ENCODE measurements at places on chromosomes 2 and 18. TPM values are rescaled to one million over a fixed set of nuclear protein-coding genes. Genes with fewer than 3 reads are reported as not detected.

LIPT1 gene
- 5.8 TPM for polyA plus RNA-seq

LYPD6 gene
- 5.3 TPM for polyA plus RNA-seq

SCG2 gene
- 23.0 TPM for polyA plus RNA-seq

TACR1 gene
- 0.19 TPM for polyA plus RNA-seq

EIF2AK3 gene
- polyA plus RNA-seq, result 19.5 TPM

- no peak overlapping the region for H3K27ac ChIP-seq
- no peaks in the 10 kb centered on the region for H3K27me3 ChIP-seq
- H3K4me3 ChIP-seq, result no peak overlapping the region
- no peaks in the 10 kb centered on the region for H3K4me1 ChIP-seq
- no peak for DNase-seq
- no peaks in the 10 kb centered on the region for H3K36me3 ChIP-seq
Observed at GRCh38 chr2:35292199-35292598, 1063.4 kb upstream of the CRIM1 start.

GRCh38 chr2:58572731-58573130 is 331.6 kb upstream of the FANCL start:
- no peak overlapping the region for H3K27ac ChIP-seq
- no peaks in the 10 kb centered on the region for H3K36me3 ChIP-seq
- no peak for DNase-seq
- no peaks in the 10 kb centered on the region for H3K4me1 ChIP-seq
- no peaks in the 10 kb centered on the region for H3K27me3 ChIP-seq

DNA sequence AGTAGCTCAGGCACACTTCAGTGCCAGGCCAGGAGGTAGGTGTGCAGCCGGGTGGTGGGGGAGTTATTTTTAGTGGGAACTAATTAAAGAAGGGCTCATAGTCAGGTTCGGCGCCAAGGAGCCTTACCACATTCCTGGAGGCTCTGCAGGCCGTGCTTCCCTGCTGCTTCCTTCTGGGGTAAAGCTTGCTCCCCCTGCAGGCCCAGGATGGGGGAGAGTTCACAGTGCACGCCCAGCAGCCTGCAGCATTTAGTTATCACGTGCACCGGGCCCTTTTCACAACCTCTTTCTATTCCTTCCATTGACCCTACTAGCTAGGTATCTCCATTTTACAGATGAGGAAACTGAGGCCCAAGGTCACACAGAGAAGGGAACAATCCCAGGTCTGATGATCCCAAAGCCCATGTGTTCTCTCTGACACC is 2.5 kb downstream of the KCNF1 start:
- no peak overlapping the region for H3K27ac ChIP-seq
- H3K27me3 ChIP-seq, result peaks cover 25% of the 10 kb centered on the region
- DNase-seq, result peak; percentile 33
- no peak overlapping the region for H3K4me3 ChIP-seq

DNA sequence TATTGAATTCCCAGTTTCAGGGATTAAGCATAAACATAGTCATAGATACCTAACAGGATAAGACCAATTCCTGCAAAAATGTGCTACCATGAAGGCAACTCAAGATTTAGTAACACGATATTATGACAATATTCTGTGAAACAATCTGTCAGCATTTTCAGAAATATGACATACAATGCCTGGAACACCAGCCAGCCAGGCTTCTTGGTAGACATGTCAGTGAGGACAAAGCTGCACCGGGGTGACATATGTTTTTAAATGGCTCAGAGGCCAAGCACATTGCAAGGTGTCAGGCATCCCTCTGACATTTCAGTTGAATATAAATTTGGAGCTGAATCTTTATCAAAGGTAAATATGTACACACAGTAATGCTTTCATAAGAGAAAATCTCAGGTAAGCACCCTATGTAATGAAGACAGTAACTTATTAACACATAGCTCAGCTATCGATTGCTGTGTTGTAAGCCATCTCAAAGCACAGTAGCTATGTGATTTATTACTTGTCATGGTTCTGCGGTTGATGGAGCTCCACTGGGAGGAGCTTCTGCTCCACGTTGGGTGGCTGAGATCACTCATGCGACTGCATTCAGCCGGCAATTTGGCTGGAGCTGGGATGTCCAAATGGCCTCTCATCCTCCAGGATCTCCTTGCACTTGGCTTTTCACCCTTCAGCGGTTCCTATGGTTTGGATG is 31.9 kb upstream of the EML6 start:
- peaks cover 4% of the 10 kb centered on the region for H3K4me1 ChIP-seq
- H3K4me3 ChIP-seq, result no peak overlapping the region
- H3K27ac ChIP-seq, result no peak overlapping the region
- no peaks in the 10 kb centered on the region for H3K36me3 ChIP-seq
- DNase-seq, result no peak
- no peaks in the 10 kb centered on the region for H3K27me3 ChIP-seq

GRCh38 chr18:77103187-77103850 is 29.3 kb downstream of the MBP start:
- no peak for DNase-seq
- no peak overlapping the region for H3K4me3 ChIP-seq
- no peaks in the 10 kb centered on the region for H3K27me3 ChIP-seq
- H3K36me3 ChIP-seq, result no peaks in the 10 kb centered on the region
